ENCODE measurements at places on chromosomes 3 and 15. TPM values are rescaled to one million over a fixed set of nuclear protein-coding genes. Genes with fewer than 3 reads are reported as not detected.

DNA sequence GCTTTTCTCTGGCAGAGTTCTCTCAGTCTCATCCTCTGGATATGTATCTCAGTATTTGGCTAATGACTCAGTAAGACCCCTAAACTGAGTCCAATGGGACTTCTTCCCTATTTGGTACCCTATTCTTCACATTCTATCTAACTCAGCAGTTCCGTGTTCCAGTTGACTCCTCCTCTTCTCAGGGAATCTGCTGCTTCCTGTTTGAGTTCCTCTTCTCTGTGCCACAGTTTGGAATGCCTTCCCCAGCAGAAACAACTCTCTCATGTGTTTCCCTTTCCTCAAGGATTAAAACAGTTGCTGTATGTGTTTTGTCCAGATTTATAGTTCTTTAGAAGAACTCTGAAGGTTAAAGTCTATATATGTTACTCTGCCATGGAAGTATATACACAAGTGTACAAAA is 344.0 kb upstream of the RARB start:
- H3K27ac ChIP-seq: no peak overlapping the region
- H3K27me3 ChIP-seq: no peaks in the 10 kb centered on the region
- H3K4me1 ChIP-seq: peaks cover 8% of the 10 kb centered on the region
- DNase-seq: no peak
- no peaks in the 10 kb centered on the region for H3K36me3 ChIP-seq

DNA sequence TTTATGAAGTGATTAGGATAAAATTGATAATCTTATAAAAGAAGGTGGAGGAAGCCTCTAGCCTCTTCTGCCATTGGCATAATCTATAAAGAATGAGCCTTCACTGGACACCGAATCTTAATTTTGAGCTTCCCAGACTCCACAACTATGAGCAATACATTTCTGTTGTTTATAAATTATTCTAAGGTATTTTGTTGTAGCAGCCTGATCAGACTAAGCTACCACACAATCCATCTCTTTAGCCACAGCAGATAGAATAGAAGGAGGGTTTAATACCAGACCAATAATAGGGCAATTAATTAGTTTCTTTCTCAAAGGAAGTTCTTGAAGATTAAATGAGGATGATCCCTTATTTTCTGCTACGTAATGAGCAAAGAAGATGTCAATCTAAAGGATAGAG is 33.3 kb downstream of the SUCNR1 start:
- DNase-seq: no peak
- H3K27me3 ChIP-seq: no peaks in the 10 kb centered on the region
- H3K4me1 ChIP-seq: no peaks in the 10 kb centered on the region
- H3K27ac ChIP-seq: no peak overlapping the region
- no peak overlapping the region for H3K4me3 ChIP-seq
- H3K36me3 ChIP-seq: no peaks in the 10 kb centered on the region

GRCh38 chr3:57753016-57753415 is 3.1 kb upstream of the SLMAP start:
- H3K27ac ChIP-seq: no peak overlapping the region
- no peak for DNase-seq
- H3K4me1 ChIP-seq: peaks cover 2% of the 10 kb centered on the region
- no peaks in the 10 kb centered on the region for H3K27me3 ChIP-seq

DNA sequence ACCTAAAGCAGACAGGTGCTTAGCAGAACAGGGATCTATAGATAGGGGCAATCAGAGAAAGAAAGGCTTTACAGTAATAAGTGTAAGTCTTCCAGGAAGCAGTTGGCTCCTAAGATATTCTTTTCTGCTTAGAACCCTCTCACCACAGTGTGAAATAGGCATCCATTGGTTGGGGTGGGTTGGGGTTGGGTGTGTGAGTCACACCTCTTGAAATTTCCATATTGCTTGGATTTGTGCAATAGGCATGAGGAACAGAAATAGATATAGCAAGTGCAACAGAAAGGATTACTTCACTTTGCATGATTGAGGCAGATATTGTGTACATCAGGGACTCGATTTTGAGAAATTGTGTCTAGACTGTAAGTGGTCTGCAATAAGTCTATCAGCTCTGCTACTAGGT is 200.1 kb upstream of the GAP43 start:
- H3K4me3 ChIP-seq: no peak overlapping the region
- no peaks in the 10 kb centered on the region for H3K27me3 ChIP-seq

GRCh38 chr3:1632128-1632527 is 466.5 kb upstream of the CNTN4 start:
- DNase-seq: no peak
- H3K36me3 ChIP-seq: no peaks in the 10 kb centered on the region
- no peak overlapping the region for H3K27ac ChIP-seq
- H3K27me3 ChIP-seq: no peaks in the 10 kb centered on the region
- no peak overlapping the region for H3K4me3 ChIP-seq
- no peaks in the 10 kb centered on the region for H3K4me1 ChIP-seq

CCDC191 gene
- total RNA-seq: 2.0 TPM

- peaks cover 1% of the 10 kb centered on the region for H3K4me1 ChIP-seq
- no peaks in the 10 kb centered on the region for H3K27me3 ChIP-seq
- DNase-seq: no peak
- H3K36me3 ChIP-seq: no peaks in the 10 kb centered on the region
- H3K4me3 ChIP-seq: no peak overlapping the region
- H3K27ac ChIP-seq: no peak overlapping the region
Measured at GRCh38 chr3:113662824-113663223, 33.6 kb downstream of the USF3 start.

TGM4 gene
- not detected for total RNA-seq

- no peak overlapping the region for H3K4me3 ChIP-seq
- no peaks in the 10 kb centered on the region for H3K36me3 ChIP-seq
- no peaks in the 10 kb centered on the region for H3K4me1 ChIP-seq
- H3K27ac ChIP-seq: no peak overlapping the region
Measured at GRCh38 chr3:160474416-160474838, 24.8 kb upstream of the TRIM59 start.

RFX7 gene
- 33.6 TPM for total RNA-seq

DNA sequence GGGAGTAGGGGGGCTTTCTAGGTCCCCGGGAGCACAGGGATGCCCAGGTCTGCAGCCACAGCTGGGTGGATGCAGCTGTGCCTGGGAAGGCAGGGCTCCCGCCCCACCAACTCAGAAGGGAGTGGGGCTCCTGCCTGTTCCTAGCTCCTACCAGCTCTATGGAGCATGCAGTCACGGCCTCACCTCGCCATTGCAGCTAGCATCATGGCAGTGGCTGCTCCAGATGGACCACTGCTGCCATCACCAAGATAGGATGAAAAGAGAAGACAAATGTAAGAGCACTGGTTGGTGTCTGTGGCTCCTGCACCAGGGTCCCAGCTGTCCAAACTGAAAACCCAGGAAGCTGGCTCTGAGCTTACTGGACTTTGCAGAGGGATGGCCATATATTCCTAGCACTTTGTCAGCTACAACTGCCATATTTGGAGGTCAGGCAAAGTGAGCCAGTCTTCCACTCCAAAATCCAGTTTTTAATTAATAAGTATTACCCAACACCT is 3.0 kb upstream of the LIMD1 start:
- H3K27me3 ChIP-seq: no peaks in the 10 kb centered on the region
- no peak for DNase-seq
- H3K4me3 ChIP-seq: no peak overlapping the region
- H3K27ac ChIP-seq: no peak overlapping the region
- peaks cover 18% of the 10 kb centered on the region for H3K4me1 ChIP-seq

DNA sequence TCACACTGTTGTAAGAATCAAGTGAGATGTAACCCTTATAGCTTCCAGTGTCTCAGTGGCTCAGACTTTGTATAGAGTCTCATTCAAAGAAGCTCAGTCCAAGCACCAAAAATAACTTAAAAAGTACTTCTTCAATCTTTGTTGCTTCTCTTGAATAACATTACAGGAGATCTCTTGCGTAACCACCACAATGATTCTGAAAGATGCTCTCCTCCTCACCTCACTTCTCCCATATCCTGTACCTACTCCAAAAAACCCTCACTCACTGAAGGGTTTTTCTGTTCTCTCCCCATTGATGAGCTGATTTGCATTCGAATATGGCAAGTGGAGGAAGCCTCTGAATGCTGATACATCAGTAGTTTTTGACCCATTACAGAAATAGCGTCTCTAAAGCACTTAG is 39.4 kb upstream of the MRPS22 start:
- H3K4me3 ChIP-seq: no peak overlapping the region
- H3K27me3 ChIP-seq: no peaks in the 10 kb centered on the region
- no peak for DNase-seq

DNA sequence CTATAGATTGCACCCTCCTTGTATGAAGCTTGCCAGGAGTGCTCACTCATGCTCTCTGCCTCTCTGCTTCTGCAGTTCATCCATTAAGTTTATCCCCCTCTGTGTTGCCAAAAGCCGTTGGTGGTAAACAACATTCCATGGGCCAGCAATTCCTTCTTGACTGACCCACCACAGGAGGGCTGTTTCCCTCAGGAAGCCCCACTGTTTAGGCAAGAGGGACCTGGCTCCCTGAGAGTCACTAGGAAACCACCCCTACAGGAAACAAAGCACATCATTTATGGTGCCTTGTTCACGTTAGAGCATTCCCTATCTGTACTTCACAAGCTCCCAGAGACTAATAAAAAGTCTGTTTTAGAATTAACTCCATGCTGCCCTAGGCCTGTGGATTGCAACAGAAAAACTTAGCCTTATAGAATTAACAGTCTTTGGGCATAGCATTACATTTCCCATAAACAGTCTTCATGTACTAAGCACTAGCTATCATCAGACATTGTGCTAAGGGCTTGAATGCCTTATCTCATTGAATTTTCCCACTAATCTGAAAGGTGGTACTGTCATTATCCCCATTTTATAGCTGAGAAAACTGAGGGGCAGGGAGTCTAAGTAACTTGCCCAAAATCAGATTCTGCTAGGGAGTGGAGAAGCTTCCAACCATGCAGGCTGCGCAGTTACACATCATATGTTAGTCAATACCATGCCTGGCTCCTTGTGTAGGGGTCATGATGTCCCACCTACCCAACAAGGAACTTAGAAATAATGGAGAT is 149.9 kb downstream of the SHQ1 start:
- H3K27me3 ChIP-seq: no peaks in the 10 kb centered on the region
- DNase-seq: peak; percentile 68
- H3K4me1 ChIP-seq: peaks cover 12% of the 10 kb centered on the region
- H3K36me3 ChIP-seq: no peaks in the 10 kb centered on the region

DNA sequence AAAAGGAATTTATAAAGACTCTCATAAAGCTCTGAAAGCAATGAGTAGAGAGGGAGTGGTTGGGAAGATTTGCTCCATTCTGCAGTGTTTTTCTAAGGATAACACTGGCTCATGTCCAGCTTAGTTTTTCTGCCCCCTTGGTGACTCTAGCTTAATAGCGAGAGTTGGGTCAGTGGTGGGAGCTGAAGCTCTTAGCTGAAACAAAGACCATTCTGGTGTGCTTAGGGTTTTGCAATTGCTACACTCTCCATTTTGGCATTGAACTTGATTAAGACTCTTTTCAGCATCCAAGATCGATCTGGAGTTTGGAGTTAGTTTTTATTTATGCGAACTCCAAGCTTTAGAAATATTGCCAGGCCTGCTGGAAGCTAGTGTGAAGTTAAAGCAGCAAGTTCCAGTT is 98.0 kb downstream of the ATG7 start:
- no peak overlapping the region for H3K27ac ChIP-seq
- no peak overlapping the region for H3K4me3 ChIP-seq
- H3K36me3 ChIP-seq: no peaks in the 10 kb centered on the region
- H3K27me3 ChIP-seq: no peaks in the 10 kb centered on the region
- peaks cover 8% of the 10 kb centered on the region for H3K4me1 ChIP-seq

DNA sequence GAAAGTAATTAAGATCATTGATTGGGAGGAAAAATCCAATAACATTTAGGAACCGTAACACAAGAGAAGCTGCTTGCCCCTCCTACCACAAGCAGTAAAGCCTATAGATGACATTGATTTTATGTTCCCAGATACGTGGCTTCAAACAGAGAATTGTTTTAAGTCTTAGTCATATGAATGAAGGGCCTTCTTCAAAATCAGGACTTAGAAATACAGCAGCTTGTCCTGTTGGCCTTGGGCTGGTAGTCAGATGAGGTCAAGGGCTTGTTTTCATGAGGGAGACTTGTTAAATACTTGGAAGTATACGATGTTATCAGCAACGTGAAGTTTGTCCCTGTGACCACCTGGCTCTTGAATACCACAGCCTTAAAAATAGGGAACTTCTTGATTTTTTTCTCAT is 114.4 kb downstream of the VGLL4 start:
- no peaks in the 10 kb centered on the region for H3K36me3 ChIP-seq
- no peaks in the 10 kb centered on the region for H3K27me3 ChIP-seq
- no peak for DNase-seq
- no peak overlapping the region for H3K27ac ChIP-seq

- H3K36me3 ChIP-seq: no peaks in the 10 kb centered on the region
- peak overlapping the region; percentile 82 for H3K27ac ChIP-seq
- H3K4me3 ChIP-seq: peak overlapping the region; percentile 22
- peak; percentile 82 for DNase-seq
- peaks cover 59% of the 10 kb centered on the region for H3K4me1 ChIP-seq
- no peaks in the 10 kb centered on the region for H3K27me3 ChIP-seq
Measured at GRCh38 chr3:114155370-114155821, 23.5 kb downstream of the DRD3 start.

DNA sequence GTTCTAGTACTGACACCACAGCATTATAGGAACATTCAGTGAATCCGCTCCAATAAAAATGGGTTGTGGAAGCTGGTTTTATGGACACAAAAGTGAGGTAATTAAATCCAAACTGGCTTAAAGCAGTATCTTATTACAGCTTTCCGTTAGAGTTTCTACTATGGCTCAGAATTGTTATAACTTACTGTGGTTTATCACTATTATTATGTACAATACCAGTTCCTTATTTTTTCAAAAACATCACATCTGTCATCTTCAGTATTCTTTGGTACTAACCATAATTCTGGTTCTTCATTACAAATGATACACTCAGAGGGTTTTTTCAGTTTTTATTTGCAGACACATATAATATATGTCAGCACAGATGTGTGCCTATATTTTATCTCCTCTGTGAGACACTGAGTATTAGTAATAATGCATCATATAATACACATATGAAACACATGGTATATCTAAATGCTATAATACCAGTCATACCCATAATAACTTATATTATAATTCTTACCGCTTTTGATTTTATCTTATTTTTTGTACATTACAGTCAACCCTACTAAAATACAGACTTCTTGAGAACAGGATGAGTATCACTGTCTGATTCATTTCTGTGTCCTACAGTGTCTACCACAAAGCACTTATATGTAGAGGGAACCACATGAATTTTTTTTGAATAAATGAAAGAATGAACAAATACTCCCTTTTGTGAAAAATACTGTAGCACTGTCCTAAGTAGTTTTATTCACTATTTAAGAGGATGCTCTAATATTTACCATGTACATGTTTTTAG is 39.0 kb downstream of the CMSS1 start:
- DNase-seq: no peak
- no peaks in the 10 kb centered on the region for H3K36me3 ChIP-seq
- no peaks in the 10 kb centered on the region for H3K27me3 ChIP-seq
- H3K27ac ChIP-seq: no peak overlapping the region
- peaks cover 32% of the 10 kb centered on the region for H3K4me1 ChIP-seq

ST3GAL6 gene
- 4.7 TPM for total RNA-seq

- H3K27me3 ChIP-seq: no peaks in the 10 kb centered on the region
- no peak for DNase-seq
- H3K36me3 ChIP-seq: no peaks in the 10 kb centered on the region
- H3K4me3 ChIP-seq: no peak overlapping the region
- H3K4me1 ChIP-seq: 0 out of 2 replicates have a peak, but pooled peaks cover 3% of the 10 kb centered on the region
- no peak overlapping the region for H3K27ac ChIP-seq
Measured at GRCh38 chr3:108126348-108126747, 35.5 kb upstream of the CD47 start.
